ENCODE measurements at places on chromosomes 7 and 10.

- H3K27me3 ChIP-seq: no peaks in the 10 kb centered on the region
- no peaks in the 10 kb centered on the region for H3K36me3 ChIP-seq
- H3K27ac ChIP-seq: no peak overlapping the region
- no peaks in the 10 kb centered on the region for H3K4me1 ChIP-seq
Measured at GRCh38 chr7:111833466-111833865, 271.2 kb upstream of the IMMP2L start.

DNA sequence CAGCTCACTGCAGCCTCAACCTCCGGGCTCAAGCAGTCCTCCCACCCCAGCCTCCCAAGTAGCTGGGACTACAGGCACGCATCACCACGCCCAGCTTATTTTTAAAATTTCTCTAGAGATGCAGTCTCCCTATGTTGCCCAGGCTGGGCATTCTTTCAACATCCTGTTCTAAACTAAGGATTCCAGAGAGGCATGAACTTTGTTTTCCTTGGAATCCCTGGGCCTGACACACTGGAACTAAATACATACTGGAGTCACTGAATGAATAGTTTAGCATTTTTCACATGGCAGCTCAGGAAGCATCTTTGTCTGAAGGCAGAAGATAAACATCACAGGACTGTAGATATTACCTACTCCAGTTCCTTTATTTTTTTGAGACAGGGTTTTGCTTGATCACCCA lies 108.7 kb downstream of the ITIH5 start:
- H3K4me3 ChIP-seq: no peak overlapping the region
- H3K27me3 ChIP-seq: peaks cover 2% of the 10 kb centered on the region
- no peak for DNase-seq
- no peak overlapping the region for H3K27ac ChIP-seq
- no peaks in the 10 kb centered on the region for H3K4me1 ChIP-seq

DNA sequence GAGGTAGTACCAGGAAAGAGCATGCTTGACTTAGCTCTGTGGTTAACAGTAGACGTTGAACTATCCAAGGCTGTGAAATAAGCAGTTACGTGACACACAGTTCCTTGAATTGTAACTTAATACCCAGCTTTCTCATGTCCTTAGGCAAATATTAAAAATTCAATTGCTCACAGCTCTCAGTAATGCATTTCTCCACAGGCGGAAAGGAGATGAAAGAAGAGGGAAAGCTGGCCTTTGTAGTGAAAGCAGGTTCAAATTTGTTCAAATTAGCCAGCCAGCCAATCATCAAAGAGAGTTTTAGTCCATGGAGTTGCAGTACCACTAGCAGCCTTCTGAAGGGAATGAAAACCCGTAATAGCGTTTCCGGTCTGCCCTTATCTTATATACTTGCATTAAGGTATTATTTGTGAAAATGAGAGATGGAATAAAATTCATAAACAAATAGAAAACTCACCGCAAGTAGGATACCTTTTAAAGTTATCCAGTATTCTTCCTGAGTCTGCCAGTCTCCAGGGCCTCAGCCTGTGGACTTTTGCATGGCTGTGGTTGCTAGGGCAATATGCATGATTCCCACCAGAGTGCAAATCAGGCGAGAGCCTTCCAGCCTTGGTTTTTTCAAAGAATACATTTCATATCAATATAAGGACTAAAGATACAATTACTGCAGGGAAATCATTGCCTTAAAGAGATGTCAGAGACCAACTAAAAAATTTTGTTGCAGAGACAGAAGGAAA lies 795.5 kb downstream of the TNS3 start:
- DNase-seq: peak; percentile 80
- no peak overlapping the region for H3K4me3 ChIP-seq
- no peak overlapping the region for H3K27ac ChIP-seq
- no peaks in the 10 kb centered on the region for H3K4me1 ChIP-seq
- no peaks in the 10 kb centered on the region for H3K27me3 ChIP-seq

DNA sequence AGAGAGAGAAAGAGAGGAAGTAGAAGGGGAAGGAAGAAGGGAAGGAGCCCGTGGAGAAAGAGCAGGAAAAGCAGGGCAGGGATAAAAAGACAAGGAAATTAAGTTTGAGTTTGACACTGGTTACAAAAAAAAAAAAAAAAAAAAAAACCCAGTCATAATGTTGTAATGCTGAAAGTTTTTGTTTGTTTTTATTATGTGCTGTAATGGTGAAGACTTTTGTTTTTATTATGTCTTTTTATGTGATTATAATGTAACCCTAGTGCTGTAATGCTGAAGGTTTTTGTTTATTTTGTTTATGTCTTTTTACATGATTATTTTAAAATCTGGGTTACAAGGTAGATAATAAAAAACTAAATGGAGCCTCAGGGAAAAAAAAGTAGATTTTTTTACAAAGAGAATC lies 184.8 kb downstream of the SEMA3A start:
- no peak overlapping the region for H3K4me3 ChIP-seq
- DNase-seq: no peak
- H3K36me3 ChIP-seq: no peaks in the 10 kb centered on the region
- H3K27ac ChIP-seq: no peak overlapping the region

DNA sequence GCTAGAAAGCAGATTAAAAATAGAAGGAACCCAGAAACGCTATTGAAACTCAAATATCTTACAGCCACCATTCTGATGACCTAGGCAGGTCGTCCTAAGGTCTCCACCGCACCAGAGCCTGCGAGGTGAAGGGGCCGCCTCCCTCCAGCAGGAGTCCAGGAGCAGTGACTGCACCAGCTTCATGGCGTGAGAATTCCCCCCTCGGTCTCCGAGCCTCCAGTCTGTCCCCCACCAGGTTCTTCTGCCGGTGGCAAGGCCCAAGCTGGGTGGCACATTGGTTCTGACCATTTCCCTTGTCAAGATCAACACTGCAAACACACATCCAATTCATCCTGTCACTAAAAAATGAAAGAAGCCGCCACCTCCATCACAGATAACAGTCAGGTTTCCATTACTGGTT lies 98.7 kb downstream of the DIP2C start:
- no peak for DNase-seq
- H3K27me3 ChIP-seq: no peaks in the 10 kb centered on the region
- H3K4me3 ChIP-seq: no peak overlapping the region
- no peak overlapping the region for H3K27ac ChIP-seq
- H3K36me3 ChIP-seq: no peaks in the 10 kb centered on the region

GRCh38 chr7:29105752-29106668 lies 40.3 kb downstream of the CPVL start:
- H3K36me3 ChIP-seq: no peaks in the 10 kb centered on the region
- no peak overlapping the region for H3K27ac ChIP-seq
- no peak overlapping the region for H3K4me3 ChIP-seq
- H3K4me1 ChIP-seq: no peaks in the 10 kb centered on the region

- peak; percentile 95 for DNase-seq
- no peaks in the 10 kb centered on the region for H3K27me3 ChIP-seq
- no peak overlapping the region for H3K4me3 ChIP-seq
- no peaks in the 10 kb centered on the region for H3K36me3 ChIP-seq
Measured at GRCh38 chr10:63115732-63116383, 17.3 kb upstream of the NRBF2 start.
